GM13976 (cell line): ENCODE measurements at places on chromosomes 2 and 18.

DNA sequence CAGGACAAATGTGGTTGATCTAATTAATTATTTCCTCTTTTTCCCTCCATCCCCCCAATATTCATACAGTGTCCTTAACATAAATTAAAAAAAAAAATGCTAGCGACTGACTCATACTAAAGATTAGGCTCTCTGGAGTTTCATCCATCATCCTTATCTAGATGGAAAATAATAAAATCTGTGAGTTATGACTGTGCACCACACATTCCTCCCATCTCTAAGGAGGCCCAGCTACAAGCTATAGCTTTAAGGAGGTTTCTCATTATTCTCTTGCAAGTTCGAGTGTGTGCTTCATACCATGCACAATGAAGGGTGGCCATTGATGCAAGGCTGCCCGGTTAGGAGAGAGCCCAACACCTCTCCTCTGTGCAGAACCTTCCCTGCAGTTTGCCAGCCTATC lies 77.3 kb downstream of the XDH start:
- no peak for DNase-seq

- DNase-seq: no peak
Observed at GRCh38 chr2:215685238-215685990, 249.5 kb upstream of the FN1 start.

GRCh38 chr2:124149571-124149970 lies 124.5 kb downstream of the CNTNAP5 start:
- DNase-seq: no peak

GRCh38 chr2:25617948-25618646 lies 55.3 kb downstream of the DTNB start:
- no peak for DNase-seq

DNA sequence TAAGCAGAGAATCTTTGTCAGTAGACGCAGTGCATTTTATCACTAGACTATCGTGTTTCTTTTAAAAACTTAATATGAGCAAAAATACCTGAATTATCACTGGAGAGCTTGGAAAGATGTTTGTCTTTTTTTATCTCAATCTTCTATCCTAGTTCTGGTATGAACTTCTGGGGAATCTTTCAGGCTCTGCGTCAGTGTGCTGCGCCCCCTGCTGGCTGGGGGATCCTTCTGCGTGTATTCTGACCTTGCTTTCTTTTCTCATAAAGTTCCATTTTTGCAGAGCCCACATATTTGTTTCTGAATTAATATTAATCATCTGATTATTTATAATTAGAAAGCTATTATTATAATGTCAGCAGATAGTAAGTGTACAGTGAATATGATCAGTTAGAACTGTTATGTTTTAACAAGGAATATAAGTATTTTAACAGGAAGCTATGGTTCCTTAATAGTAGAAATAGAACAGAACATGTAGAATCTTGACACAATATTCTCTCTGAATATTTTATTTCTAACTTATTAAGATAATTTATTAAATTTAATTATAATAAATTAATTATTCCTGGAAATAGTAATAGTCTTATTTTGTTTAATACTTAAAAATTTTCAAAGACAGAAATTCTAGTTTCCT lies 945.0 kb upstream of the CRIM1 start:
- DNase-seq: peak; percentile 29

GRCh38 chr2:54573537-54573919 lies 117.4 kb downstream of the SPTBN1 start:
- DNase-seq: no peak

DNA sequence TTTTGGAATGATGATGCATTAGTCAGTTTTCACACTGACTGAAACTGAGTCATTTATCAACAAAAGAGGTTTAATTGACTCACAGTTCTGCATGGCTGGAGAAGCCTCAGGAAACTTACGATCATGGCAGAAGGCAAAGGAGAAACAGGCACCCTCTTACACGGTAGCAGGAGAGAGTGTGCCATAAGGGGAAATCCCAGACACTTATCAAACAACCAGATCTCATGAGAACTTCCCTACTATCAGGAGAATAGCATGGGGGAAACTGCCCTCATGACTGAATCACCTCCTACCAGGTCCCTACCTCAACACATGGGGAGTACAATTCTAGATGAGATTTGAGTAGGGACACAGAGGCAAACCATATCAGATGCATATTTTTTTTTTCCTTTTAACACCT lies 504.5 kb upstream of the VRK2 start:
- DNase-seq: no peak

DNA sequence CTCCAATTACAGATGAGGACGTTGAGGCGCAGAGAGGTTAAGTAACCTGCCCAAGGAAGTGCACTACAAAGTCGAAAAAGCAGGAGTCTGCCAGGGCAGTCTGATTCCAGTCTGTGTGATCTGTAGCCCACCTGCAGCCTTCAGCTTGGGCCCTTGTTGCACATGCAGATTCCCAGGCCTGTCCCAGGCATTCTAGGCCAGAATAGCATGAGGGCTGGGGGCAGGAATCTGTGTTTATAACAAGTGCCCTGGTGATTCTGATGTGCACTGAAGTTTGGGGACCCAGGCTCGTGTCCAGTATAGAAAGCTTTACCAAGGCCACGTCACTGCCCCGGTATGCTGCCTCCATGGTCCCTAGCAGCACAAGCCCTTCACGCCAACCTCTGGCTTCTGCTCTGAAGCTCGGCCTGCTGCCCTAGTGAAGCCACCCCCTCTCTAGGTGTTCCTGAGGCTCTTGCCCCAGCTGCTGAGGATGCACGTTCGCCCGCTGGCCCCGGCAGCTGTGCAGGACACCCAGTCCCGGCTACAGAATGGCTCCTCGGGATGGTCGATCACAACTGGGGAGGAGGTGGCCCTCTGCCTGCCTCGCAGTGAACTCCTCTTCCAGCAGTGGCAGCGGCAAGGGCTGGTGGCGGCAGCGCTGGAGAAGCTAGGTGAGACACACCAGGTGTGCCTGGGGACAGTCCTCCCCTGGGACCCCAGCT lies 4.6 kb downstream of the CHRNG start:
- DNase-seq: no peak

GRCh38 chr18:49548229-49548636 lies 13.6 kb upstream of the LIPG start:
- DNase-seq: no peak

- no peak for DNase-seq
Observed at GRCh38 chr18:60506190-60506589, 133.6 kb upstream of the MC4R start.

- DNase-seq: no peak
Observed at GRCh38 chr2:234627308-234627707, 130.4 kb upstream of the ARL4C start.

GRCh38 chr2:191660575-191660974 lies 17.4 kb upstream of the NABP1 start:
- no peak for DNase-seq

DNA sequence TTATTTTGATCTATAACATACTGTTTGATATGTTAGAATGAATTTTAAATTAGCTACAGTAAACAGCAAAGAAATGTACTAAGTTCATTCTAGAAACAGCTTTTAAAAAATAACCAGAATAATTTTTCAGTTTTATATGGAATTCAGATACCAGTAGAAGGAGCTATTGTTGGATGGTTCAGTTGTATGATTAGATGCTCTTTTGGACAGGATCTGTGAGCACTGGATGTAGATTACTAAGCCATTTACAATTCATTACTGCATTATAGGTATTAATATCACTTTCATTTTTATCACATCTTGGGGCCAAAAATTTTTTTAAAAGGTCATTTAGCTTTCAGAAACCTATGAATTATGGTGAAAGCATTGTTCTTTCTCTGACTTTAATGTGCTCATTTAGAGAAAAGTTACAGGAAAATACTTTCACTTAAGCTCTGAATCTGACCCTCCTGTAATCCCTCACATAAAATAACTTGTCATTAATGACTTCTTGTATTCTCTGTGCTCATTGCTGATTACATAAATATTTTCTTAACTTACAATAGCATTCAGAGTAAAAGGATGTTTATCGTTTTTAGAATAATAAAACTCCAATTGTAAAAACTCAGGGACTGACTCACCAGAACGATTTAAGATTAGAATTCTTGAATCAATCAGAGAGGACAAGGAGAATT lies 750.2 kb downstream of the SLC4A3 start:
- DNase-seq: no peak

DNA sequence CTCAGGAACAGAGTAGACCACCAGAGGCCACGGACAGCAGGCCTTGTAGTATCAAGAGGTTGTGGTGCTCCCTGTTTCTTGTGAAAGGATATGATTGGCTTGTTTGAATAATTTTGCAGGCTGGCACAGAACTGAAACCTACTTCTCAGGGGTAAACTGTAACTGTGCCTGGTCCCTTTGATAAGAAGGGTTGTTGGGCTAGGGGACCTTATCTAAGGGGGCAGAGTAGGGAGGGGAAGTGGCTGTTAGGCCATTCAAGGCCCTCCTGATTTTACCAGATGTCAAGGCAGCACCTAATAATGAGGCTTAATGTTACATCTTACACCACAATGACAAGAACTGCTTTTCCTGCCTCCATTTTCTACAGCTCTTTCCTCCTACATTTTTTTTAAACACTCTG lies 45.6 kb downstream of the GPR39 start:
- DNase-seq: no peak

DNA sequence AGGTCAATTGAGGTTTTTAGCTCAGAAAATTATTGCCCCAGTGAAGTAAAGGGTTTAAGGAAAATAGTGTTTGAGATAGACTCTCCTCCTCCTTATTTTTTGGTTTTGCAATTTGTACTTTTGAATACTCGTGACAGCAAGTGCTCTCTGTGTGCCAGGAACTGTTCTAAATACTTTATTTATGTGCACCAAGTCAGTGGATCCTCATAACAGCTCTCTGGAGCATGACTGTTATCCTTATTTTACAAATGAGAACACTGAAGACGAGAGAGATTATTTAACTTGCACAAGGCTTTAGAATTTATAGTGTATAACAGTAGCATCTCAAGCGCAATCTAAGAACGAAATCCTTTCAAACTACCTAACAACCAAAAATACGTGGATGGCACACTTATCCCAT lies 24.7 kb downstream of the BABAM2 start:
- no peak for DNase-seq

DNA sequence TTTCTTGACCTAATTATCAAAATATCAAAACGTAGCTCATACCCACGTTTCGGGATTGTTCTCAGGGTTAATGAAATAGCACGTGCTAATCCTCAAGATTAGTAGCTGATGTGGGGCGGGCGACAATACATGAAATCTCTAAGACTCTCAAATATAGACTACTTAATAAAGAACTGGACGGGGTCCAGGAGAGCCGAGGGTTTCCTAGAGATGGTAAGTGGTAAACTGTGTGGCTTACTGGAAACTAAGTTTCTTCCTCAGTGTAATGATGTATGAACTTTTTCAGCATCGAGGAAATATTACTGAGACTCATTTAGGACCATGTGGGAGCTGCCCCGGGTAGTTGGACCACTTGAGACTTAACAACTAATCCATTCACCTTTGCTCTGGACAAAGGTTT lies 453.3 kb upstream of the SALL3 start:
- no peak for DNase-seq

DNA sequence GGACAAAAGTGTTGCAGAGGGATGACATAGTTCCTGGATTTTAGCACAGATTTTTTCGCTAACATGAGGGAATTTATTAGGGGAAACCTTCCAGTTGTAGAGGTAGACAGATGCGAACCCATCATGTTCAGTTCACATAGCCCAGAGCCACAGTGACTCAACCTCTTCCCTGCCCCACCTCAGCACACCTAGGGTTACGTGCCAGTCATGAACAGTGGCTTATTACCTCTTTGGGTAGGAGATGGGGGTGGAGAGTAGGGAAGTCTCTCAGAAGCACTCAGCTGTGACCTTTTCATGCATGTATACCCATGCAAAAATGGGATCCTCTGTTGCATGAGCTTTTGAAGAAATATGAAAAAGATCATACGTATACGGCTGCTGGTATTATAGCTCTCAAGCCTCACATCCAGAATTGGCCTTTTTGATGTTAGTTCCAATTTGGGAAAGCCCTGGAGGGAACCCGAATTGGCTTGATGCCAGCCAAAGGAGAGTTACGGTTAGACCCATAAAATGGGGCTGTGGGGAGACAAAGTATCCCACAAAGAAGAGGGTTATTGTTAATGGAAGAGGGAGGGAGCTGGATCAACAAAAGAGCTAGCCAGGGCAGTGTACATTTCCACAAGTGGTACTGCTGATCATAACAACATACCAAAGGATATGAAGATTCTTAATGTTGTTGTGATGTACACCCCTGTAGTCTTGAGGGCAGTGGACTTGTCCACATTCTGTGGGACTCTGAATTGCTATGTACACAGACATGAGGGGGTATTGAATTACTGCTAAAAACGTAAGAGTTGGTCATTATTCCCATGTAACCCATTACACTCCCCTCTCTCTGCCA lies 4.9 kb downstream of the TANC1 start:
- DNase-seq: no peak

DNA sequence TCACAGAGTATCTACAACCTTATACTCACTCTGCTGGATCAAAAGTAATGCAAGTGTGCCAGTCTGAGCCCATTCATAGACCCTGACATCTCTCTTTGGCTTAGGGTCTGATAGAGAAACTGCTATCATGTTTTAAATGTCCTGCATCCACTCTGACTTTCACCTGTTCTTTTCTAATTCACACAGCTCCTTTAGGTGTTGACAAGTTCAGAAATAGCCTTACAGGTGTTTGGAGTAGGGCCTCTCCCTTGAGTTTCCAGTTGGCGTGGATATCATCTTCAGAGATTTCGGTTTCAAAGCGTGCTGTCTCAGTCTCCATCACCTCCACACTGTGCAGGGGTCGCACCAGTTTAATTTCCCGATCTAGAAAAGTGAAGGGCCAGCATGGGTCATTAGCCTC lies 150.3 kb downstream of the PLEKHA3 start:
- no peak for DNase-seq

DNA sequence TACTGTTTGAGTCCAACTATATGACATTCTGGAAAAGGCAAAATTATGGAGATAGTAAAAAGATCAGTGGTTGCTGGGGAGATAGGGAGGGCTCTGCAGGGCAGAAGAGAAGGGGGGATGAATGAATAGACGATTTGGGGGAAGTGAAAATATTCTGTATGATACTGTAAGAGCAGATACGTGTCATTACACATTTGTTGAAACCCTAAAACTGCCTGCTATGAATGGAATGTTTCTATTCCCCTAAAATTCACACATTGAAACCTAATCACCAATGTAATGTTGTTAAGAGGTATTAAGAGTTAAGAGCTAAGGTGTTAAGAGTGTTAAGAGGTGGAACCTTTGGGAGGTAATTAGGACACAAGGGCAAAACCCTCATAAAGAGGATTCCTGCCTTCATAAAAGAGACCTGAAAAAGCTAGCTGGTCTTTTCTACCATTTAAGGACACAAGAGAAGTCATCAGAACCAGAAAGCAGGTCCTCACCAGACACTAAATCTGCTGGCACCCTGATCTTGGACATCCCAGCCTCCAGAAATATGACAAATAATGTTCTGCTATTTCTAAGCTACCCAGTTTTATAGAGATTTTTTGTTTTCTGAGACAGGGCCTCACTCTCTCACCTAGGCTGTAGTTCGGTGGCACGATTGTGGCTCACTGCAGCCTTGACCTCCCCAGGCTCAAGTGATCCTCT lies 76.2 kb downstream of the ATAD2B start:
- DNase-seq: peak; percentile 46

GRCh38 chr18:13836559-13836958 lies 12.6 kb downstream of the MC5R start:
- no peak for DNase-seq
